Stimulated activated CD8-positive, alpha-beta memory T cell treated with anti-CD3 and anti-CD28 coated beads, Interleukin-4, amount 100 ng/mL, for 1 hour (primary cell): ENCODE measurements at places on chromosomes 16 and 17.

DNA sequence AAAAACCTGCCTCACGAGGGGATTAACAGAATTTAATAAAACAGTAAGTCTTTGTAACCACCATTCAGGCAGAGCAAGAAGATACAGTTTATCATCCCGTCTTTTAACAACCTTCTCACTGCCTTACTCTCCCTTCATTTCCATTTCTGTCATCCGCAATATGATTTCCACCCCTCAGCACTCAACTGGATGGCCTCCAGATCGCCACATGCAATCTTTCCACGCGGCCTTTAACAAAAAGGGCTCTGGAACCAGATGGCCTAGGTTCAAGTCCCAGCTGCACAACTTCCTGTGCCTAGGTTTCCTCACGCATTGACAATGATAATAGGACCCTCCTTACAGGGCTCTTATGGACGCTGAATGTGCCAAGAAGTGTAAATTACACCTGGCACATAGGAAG is 103.6 kb downstream of the GAS7 start:
- DNase-seq = no peak

DNA sequence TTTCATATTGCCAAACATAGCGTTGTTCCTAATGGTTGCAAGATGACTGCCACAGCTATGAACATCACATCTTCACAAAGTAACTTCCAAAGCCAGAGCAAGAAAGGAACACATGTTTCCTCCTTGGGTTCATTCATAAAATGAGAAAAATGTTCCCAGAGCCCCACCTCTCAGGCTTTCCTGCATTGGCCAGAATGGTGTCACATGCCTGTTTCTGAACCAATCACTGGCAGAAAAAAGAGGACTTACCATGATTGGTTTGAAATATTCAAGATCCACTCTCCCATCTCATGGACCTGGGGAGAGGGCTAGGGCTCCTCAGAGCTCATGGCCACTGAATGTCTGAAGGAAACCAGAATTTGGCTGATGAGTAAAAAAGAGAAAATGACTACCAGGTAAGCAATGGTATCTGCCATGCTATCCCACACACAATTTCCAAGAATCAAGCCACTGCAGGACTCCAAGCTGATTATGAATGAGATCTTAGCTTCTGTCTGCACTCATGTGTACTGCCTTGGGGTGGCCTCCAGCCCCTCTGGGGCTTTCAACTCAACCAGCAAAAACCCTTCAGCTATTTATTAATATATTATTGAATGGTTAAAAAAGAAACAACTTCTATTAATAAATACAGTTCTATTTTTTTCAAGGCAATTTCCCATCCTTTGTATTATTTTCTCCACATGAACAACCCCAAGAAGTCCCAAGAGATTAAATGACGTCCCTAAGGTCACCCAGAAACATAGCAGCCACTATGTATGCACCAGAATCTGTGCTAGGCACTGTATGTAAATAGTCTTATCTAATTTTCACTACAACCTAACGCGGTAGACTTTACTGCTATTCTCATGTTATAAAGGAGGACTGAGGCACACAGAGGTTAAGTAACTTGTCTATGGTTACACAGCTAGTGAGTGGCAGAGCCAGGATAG is 61.4 kb upstream of the TMC5 start:
- no peak for DNase-seq

DNA sequence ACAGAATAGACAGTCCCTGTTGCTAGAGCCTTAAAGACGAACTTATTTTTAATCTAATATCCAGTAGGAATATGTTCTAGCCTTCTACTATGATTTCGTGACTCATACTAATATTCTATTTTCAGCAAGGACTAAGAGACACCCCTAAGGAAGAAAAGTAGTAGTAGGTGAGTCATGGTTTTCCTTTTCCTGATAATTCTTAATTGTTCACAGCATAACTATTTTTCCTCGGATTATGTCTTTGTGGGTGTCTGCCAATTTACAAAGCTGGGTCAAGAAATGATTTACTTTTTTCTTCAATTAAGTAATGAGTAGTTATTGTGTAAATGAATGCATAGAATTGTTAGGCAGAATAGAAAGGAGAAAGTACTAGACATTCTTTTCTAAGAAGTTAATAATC is 292.2 kb downstream of the TOX3 start:
- DNase-seq = no peak

DNA sequence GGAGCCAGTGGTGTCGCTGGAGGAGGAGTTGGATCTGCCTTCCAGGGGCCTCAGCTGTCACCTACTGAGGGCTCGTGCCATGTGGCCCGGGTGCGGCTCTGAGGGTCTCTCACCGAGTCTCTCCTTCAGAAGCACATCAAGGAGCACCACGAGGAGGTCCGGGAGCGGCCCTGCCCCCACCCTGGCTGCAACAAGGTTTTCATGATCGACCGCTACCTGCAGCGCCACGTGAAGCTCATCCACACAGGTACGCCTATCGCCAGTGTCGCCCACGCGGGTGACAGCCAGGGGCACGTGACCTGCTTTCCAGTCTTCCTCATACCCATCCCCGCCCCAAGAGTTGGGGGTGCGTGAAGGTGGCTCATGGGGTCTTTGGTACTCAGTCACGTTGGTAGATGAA is 12.5 kb downstream of the ZNF276 start:
- DNase-seq = no peak
